AG04449 (cell line): ENCODE measurements at places on chromosomes 3 and 15.

DNA sequence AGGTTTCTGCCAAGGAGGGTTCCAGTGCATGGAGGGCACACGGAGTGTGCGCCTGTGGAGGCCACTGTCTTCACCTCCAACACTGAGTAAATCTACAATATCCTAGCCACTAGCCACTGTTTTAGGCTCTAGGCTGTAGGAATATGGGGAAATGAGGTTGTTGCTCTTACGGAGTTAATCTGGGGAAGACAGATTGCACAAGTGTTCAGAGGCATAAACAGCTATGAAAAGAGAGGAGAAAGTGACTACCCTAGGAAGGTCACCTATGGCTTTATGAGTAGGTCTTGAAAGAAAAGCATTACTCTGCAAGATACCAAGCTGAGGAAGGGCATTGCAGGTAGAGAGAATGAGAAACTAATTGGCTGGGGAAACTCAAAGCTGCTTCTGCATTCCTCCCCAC, 85.7 kb downstream of the CYP19A1 start:
- no peak for DNase-seq

DNA sequence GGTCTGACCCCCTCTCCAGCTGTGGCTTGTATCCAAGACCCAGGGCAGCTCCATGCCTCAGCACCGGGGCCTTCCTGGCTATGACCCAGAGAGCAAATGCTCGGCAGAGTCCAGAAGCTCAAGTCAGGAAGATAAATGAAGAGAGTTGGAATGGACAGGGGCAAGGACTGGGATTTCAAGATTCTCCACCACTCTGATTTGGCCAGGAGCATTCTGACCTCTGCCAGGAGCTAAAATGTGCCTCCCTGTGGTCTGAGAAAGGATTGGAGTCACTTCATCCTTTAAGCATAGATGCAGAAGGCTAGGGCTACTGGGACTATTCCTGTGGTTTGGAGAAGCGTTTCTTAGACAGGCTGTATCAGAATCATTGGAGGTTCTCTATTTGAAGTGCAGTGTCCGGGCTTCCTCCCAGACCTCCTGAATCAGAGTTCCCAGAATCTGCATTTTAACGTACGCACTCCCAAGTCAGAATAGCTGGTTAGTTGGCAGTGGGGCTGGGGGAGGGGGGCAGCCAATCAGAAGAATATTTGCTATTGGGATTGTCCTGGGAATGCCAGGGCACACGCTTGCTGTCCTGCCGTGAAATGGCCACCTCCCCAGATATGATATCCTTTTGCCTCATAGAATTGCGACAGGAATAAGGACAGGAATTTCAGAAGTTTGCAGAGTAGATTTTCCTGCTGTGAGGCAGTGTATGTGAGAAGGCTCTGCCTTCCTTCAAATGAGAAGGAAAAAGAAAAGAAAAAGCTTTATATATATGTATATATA, 57.4 kb downstream of the HRH1 start:
- DNase-seq = no peak

DNA sequence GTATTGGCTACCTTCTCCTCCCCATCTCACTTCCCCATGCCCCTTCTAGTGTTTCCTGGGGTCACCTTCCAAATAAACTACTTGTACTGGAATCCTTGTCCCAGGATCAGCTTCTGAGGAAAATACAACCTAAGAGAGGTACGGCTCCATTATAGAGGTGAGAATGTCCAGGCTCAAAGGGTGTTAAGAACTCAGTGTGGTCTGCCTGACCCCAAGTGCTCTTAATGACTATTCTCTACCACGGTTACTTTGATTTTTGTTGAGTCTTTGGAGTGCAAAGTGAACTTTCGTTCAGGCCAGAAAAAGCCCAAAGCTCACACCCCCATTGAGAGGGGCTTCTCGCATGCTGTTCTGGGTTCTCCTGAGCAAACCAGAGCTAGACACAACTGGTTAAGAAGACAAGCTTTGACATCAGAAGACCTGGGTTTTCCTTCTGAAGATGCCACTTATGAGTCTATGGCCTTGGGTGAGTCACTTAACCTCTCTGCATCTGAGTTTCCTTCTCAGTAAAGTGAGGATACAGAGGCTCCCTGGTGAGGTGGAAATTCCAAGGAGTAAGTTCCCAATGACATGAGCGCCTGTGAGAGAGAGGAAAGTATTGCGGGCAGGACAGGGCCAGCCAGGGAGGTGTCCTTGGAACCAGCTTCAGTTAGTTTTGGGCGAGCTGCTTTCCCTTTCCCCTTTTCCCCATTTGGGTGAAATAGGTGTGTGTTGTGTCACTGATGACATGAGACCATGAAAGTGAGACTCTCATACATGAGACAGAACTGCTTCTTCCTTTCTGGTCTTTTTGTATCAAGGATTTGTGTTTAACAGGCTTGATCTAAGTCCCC, 475.0 kb upstream of the PROK2 start:
- DNase-seq = no peak

DNA sequence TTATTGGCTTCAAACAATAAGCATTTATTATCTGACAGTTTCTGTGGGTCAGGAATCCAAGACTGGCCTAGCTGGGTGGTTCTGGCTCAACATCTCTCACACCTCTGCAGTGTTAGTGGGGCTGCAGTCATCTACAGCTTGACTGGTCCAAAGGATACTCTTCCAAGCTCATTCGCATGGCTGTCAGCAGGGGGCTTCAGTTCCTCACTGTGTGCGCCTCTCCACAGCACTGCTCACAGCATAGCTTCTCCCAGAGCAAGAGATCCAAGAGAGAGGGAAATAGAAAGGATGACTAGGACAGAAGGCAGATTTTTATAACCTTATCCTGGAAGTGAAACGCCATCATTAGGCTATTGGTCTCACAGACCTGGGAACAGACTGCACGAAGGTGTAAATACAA, 64.2 kb downstream of the MAGI1 start:
- DNase-seq = no peak

GRCh38 chr3:49257187-49257586, 19.8 kb downstream of the C3orf62 start:
- DNase-seq = no peak

DNA sequence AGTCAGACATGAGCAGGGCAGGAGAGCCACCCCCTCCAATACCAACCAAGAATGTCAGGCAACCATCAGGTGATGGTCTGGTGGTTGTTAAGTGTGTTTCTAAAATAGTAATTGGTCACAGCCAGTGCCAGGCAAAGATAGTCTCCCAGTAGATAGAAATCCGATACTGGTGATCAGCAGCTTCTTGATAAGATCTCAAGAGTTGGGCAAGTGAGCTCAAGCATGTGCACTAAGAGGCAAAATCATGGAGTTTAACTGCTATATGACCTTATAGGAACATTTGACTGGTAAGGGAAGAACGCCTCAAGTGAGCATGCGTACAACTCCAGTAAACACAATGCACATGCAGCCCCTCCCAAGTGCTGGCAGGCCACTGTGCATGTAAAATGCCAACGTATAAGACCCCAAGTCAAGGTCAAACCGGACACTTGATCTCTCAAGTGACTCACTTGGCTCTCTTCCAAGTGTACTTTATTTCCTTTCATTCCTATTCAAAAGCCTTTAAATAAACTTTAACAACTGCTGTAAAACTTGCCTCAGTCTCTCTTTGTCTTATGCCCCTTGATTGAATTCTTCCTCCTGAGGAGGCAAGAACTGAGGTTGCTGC, 36.0 kb upstream of the CBLB start:
- DNase-seq = no peak

- no peak for DNase-seq
Measured at GRCh38 chr15:51706291-51706690, 25.0 kb downstream of the SCG3 start.

GRCh38 chr3:141311170-141311495, 57.2 kb upstream of the ZBTB38 start:
- DNase-seq = no peak

DNA sequence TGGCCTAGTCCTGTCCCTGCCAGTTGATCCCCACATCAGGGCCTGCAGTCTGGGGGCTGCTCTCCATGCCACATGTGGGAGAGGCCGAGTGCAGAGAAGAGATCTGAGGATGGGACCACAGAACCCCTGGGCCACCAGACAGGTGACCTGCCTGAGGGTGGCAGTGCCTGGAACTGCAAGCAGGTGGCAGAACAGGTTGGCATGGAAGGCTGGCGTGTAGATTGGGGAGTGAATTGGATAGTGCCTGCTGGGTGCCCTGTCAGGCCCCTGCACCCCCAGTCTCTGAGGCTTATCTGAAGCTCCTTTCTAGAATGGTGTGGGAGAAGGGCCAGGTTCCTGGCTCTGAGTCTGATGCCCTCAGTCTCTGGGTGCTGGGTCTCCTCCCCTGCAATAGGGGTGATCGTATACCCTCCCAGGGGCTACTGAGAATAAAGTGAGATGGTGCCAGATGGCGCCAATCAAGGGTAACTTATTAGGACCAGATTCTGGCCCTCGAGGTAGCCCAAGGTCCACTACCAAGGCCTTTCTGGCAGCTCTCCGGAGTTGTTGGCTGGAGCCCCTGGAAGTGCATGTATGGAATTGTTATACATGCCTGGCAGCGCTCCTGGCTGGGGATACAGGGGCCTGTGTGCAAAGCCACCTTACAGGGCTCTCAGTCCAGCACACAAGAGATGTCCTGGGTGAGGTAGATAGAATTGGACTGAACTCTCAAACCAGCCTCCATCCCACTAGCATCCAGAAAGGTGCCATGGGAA, 15.7 kb downstream of the C3orf18 start:
- no peak for DNase-seq

GRCh38 chr3:30606301-30607031, at the start of gene TGFBR2:
TGFBR2 (plus strand) TSS chr3:30606601; CDS start chr3:30606884, 283 bp downstream.
- DNase-seq = peak; percentile 86

DNA sequence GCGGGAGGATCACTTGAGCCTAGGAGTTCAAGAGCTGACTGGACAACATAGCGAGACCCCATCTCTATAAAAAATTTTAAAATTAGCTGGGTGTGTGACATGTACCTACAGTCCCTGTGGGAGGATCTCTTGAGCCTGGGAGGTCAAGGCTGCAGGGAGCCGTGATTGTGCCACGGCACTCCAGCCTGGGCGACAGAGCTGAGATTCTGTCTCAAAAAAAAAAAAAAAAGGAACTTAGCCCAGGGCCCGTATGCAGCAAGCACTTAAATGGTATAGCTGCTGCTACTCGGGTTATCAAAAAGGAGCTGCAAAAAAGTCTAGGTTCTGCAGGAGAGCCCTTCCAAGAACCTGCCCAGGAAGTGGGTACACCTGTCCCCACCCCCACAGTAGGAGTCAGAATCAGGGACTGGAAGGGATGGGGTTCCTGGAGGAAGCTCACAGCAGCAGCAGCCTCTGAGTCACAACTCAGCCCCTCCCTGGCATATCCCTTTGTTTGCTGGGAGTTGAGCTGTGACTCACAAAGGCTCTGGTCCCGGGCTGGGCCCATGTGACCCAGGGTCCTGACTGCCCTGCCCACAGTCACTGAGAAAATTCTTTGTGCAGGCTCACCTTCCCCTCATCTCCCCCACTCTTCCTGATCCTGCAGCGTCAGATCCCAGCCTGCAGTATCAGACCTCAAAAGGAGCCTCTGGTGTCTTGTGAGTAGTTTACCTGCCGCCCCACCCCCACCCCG, at the start of gene SPATA12:
Gene SPATA12, plus strand, starts transcription at position 576 of the 733 bp plus-strand sequence. CDS start 13,031 bp downstream, outside the sequence.
- peak; percentile 9 for DNase-seq

DNA sequence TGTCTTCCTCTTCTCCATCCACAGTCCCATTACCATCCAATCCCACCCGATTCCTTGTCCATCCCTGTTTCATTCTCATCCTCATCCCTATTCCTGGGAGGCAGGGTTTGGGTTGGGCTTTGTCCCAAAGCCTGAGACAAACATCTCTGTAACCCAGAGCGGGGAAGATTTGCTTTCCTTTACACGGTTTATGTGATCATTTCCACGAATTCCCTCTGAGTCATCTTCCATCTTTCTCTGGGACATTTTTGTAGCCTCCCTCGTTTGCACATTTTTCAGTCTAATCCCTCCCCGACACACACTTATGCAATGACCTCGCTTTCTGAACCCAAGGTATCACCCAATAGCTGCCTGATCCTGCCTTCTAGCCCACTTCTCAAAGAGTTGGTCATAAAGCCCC, 22.8 kb downstream of the DUOX2 start:
- peak; percentile 33 for DNase-seq

DNA sequence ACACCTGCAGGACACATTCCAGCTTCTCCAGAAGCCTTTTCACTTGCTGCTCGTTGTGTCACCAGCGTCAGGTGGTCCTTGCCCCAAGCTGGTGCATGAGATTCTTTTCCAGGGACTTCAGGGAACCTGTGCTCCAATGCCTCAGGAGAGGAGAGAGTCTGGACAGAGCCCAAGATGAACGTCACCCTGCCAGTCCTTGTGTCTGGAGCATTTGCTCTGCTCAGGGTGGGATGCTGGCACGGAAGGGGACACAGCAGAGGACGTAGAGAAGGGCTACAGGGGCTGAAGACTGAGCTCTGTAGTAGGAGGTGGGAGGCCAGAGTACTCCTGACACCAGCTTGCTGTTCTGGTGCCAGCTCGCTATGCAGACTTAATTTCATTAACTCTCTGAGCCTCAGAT, 262.1 kb downstream of the XXYLT1 start:
- DNase-seq = no peak

- DNase-seq = no peak
Measured at GRCh38 chr3:112508261-112508660, 9.0 kb upstream of the BTLA start.

DNA sequence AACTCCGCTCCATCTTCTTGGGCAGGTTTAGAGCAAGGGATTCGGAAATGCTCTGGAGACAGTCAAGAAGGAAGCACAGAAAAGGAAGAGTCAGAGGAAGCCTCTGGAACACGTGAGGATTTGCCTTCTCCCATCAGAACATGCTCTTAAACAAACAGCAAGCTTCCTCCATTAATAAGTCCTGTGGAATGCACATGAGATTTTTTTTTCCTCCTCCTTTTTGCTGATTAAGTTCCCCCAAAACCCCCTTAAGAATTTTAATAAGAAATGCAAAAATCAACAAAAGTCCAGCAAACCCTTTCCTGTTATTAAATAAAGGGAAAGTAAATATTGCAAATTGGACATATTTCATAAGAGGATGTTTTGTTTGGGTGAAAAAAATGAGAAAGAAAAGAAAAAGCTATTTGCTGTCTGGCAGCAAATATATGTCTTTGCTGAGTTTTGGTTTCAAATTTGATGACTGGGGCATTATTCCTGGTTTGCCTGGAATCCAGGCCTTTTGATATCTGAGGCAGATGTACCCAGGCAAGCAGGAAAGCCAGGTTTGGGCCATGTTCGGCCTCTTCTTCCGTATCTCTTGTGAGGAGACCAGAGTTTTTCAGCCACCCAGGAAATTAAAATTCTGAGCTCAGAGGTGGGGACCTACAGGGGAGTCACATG, 7.9 kb upstream of the TSEN2 start:
- DNase-seq = no peak

DNA sequence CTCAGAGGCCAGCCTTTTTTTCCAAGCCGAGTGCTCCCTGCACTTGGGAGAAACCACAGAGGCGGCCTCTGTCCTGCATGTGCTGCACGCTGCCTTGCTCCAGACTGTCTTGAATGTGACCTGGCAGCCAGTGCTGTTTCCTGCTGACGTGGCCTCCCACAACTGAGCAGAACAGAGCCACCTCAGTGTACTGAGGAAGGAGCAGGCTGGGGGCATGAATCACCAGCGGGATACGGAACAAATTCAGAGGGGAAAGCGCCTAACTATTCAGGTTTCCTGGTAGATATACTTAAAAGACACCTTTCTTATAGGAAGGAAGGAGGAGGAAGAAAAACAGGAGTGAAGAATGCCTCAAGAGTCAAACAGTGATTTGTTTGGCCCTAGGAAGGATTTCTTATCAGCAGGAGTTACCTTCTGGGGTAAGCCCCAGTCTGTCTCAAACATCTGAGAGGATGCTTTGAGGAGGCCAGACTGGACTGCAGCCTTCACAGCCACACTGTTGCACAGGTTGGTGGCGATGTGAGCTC, 114.0 kb downstream of the FNDC3B start:
- peak; percentile 94 for DNase-seq

- no peak for DNase-seq
Measured at GRCh38 chr3:51539291-51539941, 897 bp downstream of the RAD54L2 start.

GRCh38 chr3:13378155-13378554, 42.0 kb downstream of the NUP210 start:
- DNase-seq = no peak
